ENCODE measurements at places on chromosomes 2 and 18.

GRCh38 chr2:63060472-63060991 is 9.9 kb downstream of the OTX1 start:
- DNase-seq: no peak

GRCh38 chr18:49223837-49224529 is 236.5 kb downstream of the DYM start:
- no peak for DNase-seq

GRCh38 chr2:91975130-91975491 is 2896.1 kb upstream of the TEKT4 start:
- DNase-seq: no peak

GRCh38 chr18:22412176-22412911 is 5.4 kb downstream of the CTAGE1 start:
- DNase-seq: no peak

DNA sequence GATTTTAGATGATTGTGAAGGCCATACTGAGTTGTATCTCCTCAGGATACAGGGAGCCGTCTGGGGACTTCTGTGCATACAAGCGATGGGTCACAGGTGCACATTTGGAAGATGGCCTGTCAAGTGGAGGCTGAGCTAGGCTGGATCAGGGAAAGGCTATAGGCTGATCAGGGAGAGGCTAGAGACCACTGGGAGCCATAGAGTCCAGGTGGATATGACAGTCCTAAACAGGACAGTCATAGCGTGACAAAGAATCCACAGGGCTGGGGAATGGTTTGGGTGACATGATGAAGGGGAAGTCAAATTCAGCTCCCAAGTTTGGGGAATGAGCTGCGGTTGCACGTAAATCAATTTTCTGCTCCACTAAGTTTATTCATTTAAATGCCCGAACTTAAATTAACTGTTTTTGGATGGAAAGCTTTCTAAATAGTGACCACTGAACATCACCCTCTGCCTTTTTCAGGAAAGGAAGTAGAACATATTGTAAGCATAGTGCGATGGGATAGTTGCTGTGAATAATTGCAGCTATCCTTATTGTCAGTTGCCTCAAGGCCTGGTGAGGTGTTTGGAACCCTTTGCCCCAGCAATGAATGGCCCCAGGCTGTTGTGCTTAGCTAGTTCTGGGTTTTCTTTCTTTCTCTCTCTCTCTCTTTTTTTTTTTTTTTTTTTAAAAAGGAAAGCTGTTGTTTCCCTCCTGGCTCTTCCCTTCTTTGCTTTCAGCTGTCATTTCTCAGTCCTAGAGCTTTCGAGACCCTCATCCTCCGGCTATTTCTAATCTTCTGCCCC is 50.5 kb downstream of the KLHL29 start:
- DNase-seq: no peak

DNA sequence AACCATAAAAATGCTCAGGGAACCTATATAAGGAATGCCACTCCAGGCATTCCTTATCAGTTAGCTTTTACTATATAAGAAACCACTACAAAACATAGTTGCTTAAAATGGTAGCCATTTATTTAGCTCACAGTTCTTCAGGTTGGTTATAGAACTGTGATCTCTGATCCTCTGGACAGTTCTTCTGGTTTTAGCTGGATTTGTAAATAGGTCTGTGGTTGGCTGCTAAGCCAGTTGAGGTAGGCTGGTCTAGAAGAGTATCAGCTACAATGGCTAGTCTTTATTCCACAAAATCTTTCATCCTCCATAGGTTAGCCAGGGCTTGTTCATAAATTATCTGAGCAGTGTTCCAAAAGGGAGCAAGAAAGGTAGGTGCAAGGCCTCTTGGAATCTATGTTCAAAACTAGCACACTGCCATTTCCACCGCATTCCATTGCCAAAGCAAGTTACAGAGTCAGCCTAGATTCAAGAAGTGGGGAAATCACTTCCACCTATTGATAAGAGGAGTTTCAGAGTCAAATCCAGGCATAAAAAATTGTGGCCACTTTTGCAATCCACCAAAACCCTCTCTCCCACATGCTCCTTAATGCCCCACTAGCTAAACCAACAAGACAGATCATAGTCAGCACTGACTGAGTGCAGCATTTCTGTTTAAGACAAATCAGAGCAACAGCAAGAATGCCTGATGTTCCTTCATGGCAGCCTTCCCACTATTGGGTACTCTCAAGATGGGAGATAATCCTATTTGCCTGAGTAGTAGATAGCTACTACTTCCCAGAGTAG is 146.4 kb downstream of the IRS1 start:
- DNase-seq: no peak

GRCh38 chr2:41854227-41854626 is 193.6 kb upstream of the PKDCC start:
- DNase-seq: no peak

DNA sequence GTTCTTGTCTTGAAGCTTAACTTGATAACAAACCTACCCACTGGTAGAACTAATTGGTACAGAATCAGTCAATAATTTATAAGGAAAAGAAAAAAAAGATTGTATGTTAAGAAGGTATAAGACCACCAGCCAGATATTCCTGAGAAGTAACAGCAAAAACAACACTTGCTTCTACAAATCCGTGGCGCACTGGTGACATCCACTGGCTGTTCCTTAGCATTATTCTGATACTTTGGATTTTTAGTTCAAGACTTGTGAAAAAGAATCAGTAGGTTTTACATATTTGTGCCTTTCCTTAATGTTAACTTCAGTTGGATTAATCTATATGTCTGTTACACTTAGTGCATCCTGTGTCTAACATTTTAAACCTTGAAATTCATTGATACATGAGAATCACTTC is 141.8 kb downstream of the GRB14 start:
- no peak for DNase-seq

DNA sequence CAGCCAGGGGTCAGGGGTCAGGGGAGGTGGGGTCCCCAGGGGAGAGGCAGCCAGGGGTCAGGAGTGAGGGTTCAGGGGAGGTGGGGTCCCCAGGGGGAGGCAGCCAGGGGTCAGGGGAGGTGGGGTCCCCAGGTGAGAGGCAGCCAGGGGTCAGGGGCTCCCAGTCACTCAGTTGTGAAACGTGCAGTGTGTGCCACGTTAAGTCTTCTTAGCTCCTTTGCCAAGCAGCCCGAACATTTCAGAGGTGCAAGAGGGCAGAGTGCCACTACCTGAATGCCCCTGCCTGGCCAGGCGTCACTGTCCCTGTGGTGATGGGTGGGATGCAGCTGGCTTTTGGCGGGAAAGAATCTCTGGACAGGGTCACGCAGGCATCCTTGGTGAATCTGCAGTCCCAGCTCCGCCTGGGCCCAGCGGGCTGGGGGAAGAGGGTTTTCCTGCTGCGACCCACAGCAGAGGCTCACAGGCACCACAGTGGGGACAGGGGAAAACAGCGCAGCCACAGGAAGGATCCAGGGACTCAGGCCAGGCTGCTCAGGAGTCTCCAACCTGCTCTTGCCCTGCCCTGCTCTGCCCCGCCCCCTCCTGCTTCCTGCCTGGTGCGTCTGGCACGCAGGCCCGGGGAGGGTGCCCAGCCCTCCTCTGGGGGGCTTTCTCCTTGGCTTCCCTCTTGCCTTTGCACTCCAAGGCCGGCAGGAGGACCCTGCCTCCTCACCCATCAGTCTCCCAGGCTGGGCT is 188.3 kb downstream of the TWIST2 start:
- no peak for DNase-seq

- DNase-seq: no peak
These were observed 961 bp downstream of the RBM43 start for GRCh38 chr2:151260573-151261230.

GRCh38 chr2:216090369-216090786 is 8.7 kb downstream of the TMEM169 start:
- DNase-seq: no peak

DNA sequence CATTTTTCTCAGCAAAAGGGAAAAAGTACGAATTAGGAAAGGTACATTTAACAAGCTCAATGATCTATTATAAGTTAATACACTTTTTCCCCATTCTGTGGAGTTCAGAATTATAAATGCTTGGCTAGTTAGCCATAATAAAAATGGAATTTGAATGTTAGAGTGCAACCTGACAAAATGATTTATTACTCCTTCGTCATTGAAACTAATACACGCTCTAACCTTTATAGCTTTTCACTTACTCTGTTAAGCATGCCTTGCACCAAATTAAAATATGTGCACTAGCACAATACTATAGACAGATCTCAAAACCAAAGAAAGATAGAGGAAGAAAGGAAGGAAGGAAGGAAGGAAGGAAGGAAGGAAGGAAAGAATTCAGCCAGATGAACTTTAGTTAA is 46.1 kb upstream of the FRZB start:
- no peak for DNase-seq

DNA sequence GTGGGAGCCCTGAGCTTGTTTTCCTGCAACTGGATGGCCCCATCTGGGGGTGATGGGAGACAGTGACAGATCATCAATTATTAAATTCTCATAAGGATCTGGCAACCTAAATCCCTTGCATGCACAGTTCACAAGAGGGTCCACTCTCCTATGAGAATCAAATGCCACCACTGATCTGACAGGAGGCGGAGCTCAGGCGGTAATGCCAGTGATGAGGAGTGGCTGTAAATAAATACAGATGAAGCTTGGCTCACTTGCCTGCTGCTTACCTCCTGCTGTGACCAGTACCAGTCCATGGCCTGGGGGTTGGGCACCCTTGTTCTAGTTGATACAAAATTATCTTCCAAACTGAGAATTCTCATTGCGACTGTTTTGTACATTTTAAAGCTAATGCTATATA is 258.6 kb downstream of the CTNNA2 start:
- DNase-seq: no peak

DNA sequence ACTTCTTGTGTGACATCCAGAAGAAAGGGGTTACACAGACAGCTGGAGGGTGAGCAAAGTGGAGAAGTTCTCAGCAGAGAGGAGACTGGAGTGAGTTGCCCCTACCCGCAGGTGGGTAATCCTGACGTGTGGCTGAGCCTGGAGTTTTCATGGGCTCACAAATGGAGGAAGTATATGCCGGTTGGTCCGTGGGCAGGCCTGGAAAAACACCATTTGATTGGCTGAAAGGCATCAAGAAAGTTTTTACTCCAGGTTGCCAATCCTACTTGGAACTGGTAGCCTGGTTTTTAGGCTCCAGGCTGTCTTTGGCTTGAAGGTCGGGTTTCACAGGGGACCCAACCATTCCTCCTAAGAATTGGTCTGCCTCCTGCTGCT is 1177.4 kb upstream of the LRRTM1 start:
- DNase-seq: no peak

DNA sequence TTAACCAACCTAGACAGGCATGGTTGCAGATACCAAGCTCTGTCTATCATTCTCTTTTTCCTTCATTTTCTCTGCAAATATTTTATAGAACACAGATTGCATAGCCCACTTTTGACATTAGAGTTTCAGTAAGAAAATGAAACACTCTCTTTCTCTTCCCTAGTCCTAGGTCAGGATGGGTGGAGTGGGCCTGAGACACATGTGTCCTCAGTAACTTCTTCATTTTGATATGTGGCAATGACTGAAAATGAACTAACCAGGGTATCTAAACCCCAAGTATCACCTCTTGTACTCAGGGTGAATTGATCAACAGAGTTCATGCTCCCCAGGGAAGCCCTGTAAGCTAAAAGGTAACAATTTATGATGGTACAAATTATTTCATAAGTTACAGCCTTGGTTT is 37.0 kb upstream of the KYNU start:
- no peak for DNase-seq

DNA sequence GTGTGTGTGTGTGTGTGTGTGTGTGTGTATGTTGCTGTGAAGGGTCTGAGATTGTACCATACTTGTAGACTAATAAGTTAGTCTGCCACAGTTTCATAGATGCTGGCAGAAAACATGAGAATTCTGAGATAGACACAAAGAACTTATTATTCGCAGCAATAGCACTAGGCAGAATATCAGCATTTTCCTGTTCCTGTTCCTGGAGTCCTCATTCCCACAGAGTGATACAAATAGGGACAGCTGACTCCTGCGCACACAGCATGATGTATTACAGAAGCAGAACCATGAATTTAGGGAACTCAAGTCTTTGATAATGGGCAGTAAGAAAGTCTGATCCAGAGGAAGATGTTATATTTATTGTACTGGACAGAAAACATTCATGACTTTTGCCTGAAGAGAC is 1466.3 kb downstream of the DPP10 start:
- DNase-seq: no peak

- no peak for DNase-seq
These were observed 41.6 kb upstream of the RALBP1 start for GRCh38 chr18:9433671-9434121.

DNA sequence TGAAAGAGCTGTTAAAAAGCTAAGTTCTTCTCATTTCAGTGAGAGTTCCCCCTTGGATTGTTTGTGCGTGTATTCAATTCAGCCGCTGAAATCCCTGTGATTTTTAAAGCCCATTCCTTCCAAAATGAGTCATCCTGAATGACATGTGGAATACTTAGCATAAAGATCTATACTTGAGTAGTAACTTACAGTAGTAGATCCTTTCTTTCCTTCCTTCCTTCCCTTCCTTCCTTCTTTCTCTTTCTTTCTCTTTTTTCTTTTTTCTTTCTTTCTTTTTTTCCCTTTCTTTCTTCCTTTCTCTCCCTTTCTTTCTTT is 18.2 kb upstream of the SOX11 start:
- no peak for DNase-seq

DNA sequence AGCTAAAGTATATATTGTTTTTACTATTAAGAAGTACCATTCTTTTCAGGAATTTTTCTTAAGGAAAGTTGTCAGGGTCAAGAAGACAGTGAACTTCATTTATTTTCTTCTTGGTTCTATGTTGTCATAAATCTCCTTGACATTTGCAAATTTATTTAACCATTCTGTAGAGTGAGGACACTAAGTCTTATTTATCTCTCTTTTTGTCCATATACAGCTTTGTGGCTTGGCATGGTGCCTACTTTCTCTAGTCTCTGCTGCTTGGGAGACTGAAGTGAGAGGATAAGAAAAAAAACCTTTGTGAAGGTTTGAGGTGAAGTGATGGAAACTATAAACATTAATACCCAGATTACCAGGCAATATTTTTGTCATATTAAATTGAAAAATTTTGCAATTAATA is 1389.4 kb downstream of the SUCLG1 start:
- DNase-seq: no peak

- DNase-seq: no peak
These were observed 13.0 kb downstream of the DTNA start for GRCh38 chr18:34723143-34723542.

DNA sequence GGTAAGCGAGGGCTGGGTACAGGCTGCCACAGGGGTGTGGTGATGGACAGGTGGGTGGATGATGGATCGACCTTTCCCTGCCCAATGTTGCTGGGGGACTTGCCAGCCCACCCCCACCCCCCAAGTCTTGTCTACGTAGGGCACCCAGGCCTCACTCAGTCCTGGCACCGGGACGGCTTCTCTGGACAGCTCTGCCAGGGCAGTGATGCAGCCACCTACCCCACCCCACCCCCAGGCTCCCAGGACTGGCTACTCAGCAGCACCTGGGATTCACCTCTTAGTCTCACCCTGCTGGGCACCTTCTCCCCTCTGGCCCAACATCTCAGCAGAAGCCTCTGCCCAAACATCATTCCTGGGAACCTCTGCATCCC is 55.7 kb downstream of the ANKMY1 start:
- no peak for DNase-seq
